Epithelial cell of umbilical artery (primary cell): ENCODE measurements at places on chromosomes 5 and 9. TPM values are rescaled to one million over a fixed set of nuclear protein-coding genes. Genes with fewer than 3 reads are reported as not detected.

FOXD4L5 gene
- not detected in 2 replicates for total RNA-seq

CTXN3 gene
- under 0.01 TPM in 1 of 2 replicates, not detected in the other for total RNA-seq

BSPRY gene
- total RNA-seq, result not detected in 2 replicates

CARD9 gene
- 0.32 and 2.6 TPM in 2 replicates for total RNA-seq

STPG3 gene
- total RNA-seq, result not detected in 2 replicates

SLC2A6 gene
- total RNA-seq, result 26.6 and 31.8 TPM in 2 replicates

PDCD1LG2 gene
- total RNA-seq, result 12.0 and 20.8 TPM in 2 replicates

DMRT3 gene
- not detected in 2 replicates for total RNA-seq
